Left cardiac atrium (tissue), 4 donors: ENCODE measurements at places on chromosomes 4 and X. TPM values are rescaled to one million over a fixed set of nuclear protein-coding genes. Genes with fewer than 3 reads are reported as not detected.

SORBS2 gene
- 439 TPM for total RNA-seq

DDIT4L gene
- 6.1 TPM for total RNA-seq

NDST4 gene
- not detected for total RNA-seq

OTC gene
- 0.58 TPM for total RNA-seq

CCDC160 gene
- not detected for total RNA-seq

HTN3 gene
- total RNA-seq: not detected

LDOC1 gene
- total RNA-seq: 7.9 TPM

GUCY1B1 gene
- 14.4 TPM for total RNA-seq

SAT1 gene
- total RNA-seq: 408 TPM

DSPP gene
- total RNA-seq: not detected

SLC4A4 gene
- 18.6 TPM for total RNA-seq

AFF2 gene
- 0.80 TPM for total RNA-seq

SSX2B gene
- not detected for total RNA-seq

PDE5A gene
- 8.9 TPM for total RNA-seq

KLHL34 gene
- 1.3 TPM for total RNA-seq

IL15 gene
- total RNA-seq: 3.8 TPM

TLR7 gene
- 0.91 TPM for total RNA-seq

OTUD6A gene
- total RNA-seq: not detected

MRPL1 gene
- 41.9 TPM for total RNA-seq

IQCM gene
- total RNA-seq: not detected

TBC1D8B gene
- 7.4 TPM for total RNA-seq

PNMA6A gene
- 1.6 TPM for total RNA-seq

SYNPO2 gene
- 67.6 TPM for total RNA-seq

GABRG1 gene
- not detected for total RNA-seq

RS1 gene
- total RNA-seq: not detected

SOX3 gene
- not detected for total RNA-seq

MAGEA11 gene
- total RNA-seq: not detected

TLR6 gene
- total RNA-seq: 2.7 TPM

NR3C2 gene
- 18.4 TPM for total RNA-seq
